ENCODE measurements at places on chromosomes 11 and 22.

DNA sequence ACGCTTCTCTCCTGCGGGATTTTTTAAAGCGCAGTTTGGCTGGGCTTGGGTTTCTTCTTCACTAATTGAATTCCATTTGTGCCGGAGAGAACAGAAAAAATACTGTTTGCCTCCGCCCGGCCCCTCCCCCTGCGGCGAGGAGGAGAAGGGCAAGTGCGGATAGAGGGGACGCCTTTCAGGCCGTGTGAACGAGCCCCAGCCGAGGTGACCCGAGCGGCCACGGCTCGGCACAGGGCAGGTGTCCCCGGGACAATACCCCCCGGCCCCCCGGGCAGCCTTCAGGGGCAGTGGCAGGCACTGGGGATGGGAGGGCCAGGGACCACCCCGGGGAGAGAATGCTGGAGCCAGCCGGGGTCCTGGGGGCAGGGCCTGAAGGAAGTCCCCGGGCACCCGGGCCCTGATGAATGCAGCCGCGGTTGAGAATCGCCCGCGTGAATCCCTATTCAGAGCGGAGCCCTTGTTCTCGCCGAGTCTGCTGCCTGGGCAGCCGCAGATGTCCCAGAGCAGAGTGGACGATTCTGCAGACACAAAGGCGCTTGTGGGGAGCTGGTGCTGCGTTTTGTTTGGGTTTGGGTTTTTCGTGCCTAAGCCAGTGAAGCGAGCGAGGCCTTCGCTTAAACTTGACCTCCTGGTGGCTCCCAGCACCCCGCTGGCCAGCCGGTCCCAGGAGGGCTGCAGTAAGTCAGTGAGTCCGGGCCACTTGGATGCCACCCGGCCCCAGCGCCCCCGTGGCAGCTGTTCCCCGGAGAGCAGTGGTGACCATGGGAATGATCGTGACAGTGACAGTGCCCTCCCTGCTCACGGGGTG is 96.0 kb downstream of the WNT7B start:
- DNase-seq, result no peak

GRCh38 chr11:13152264-13152663 is 125.3 kb upstream of the BMAL1 start:
- DNase-seq, result no peak

- DNase-seq, result no peak
Observed at GRCh38 chr11:115745610-115746512, 241.6 kb upstream of the CADM1 start.

GRCh38 chr11:59754494-59754858 is 700 bp upstream of the STX3 start:
- DNase-seq, result no peak

DNA sequence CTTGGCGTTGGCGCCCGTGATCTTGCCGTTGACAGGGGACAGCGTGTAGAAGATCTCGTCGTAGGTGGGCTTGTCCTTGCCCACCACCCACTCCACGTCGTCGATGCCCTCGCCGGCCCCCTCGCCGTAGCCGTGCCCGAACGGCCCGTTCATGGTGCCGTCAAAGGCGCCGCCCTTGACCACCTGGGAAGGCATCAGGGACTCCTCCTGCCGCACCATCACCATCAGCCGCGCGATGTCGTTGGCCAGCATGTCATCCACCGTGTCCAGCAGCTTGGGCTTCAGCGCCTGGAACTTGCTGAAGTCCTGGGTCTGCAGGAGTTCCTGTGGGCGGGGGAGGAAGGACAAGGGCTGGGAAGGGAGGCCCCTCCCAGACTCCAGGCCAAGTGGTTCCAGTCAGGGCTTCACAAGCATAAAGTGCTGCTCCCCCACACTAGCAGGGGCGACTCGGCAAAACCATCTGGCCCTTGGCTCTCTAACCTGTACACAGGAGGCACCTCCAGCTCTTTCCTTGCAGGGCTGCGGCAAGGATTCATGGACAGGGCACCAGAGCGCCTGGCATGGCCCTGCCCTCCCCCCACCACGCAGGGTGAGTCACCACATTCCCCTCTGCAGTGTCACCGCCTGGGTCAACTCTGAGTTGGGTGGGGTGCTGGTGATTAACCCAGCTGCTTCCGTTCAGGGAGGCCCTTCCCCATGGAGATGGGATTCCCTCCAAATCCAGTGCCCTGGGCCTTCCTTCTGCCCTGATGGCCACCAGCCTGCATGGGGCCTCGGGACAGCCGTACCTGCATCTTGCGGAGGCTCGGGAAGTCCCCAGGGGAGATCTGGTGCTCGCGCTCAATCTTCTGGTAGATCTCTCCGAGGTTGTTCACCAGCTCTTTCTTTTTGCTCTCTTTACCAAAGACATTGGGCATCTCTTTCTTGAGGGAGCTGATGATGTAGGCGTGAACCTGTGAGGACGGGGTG is 10.4 kb upstream of the CDC42BPG start:
- no peak for DNase-seq

Data from SIG-M5 (cell line).